ENCODE measurements at places on chromosomes 16 and 17.

- no peak for DNase-seq
Observed at GRCh38 chr16:58866935-58867334, 132.8 kb upstream of the GOT2 start.

DNA sequence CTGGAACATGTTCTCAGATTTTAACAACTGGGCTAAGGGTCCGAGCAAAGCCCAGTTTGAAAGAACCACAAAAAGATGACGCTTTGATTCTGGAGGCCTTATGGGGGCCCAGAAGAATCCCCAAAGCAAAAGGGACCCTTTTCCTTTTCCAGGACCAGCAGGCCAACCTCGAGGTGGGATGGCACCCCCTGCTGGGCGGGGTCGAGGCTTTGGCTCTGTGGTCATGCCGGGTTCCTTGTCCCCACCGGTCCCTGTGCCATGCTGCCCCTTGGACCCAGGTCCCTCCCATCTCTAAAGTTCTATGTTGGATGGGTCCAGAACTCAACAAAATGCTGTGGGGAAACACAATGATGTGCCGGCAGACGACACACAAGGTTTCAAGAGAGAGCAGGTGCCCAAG lies 30.9 kb downstream of the TMEM204 start:
- no peak for DNase-seq

DNA sequence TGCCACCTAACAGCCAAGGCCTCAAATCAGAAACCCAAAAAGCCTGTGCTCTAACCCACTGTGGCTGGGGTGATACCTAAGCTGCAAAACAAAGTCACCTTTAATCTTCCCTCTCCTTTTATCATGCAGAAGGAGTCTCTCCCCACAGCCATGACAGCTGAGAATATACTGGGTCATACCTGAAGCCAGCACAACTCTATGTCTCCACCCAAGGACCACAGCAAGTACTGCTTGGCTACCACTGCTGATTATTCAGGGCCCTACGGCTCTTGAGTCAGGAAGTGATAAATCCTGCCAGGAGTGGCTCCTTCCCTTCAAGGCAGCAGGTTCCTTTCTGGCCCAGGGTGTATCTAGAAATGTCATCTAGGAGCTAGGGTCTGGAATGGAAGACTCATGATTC lies 151.5 kb upstream of the TOM1L1 start:
- DNase-seq: no peak

DNA sequence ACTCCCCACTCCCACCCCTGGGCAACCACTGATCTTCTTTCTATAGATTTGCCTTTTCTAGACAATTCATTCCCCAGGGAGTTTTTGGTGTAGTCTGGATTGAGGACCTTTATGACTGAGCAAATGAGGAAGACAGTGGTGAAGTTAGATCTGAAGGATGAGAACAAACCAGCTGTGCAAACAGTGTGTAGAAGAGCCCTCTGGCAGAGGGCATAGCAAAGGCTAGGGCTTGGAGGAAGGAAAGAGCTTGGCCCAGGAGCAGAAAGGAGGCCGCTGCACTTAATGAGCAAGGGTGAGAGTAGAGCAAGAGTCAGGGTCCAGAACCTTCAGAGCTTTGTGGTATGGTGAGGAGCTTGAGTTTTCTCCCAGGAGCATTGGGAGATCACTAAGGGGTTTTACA lies 352.7 kb downstream of the CA10 start:
- no peak for DNase-seq

- DNase-seq: no peak
Observed at GRCh38 chr16:85436207-85436606, 176.9 kb upstream of the GSE1 start.

- DNase-seq: no peak
Observed at GRCh38 chr17:1212946-1213345, 33.2 kb upstream of the ABR start.

DNA sequence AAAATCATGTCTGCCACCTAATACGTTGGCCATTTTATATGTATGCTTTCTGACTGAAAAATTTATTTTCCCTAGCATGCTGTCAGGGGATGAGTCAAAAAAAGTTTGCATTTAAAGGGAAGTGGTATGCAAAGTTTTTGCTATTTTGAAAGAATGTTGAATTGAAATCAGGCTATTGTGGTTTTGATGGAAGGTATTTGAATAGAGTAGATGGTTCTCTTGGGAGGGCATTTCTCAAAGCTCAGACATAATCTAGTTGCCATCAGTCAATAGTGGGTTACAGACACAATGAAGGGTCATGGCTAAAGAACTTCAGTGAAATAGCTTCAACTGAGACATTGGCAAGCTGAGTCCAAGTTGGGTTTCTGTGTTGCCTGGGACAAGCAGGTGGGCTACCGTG lies 102.4 kb downstream of the MAP2K6 start:
- DNase-seq: no peak

DNA sequence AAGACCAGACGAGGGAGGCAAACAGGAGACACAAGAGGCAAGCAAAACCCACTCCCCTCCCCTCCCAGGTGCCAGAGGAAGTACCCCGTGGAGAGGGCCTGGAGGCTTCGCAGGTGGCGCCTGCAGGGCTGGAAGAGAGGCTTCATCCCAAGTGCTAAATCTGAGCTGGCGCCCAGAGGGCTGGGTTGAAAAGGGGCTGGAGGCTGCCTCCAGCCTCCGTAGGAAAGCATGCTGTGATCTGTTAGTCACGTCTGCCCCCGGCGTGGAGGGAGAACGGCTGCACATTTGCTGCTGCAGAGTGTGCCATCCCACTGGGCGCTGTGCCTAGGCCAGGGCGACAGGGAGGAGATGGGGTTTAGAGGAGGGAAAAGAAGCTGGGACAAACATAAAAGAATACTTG lies 16.9 kb downstream of the RPH3AL start:
- no peak for DNase-seq

- DNase-seq: no peak
Observed at GRCh38 chr16:82671741-82672140, 45.0 kb downstream of the CDH13 start.

GRCh38 chr16:84068041-84068440 lies 25.4 kb upstream of the SLC38A8 start:
- DNase-seq: no peak

DNA sequence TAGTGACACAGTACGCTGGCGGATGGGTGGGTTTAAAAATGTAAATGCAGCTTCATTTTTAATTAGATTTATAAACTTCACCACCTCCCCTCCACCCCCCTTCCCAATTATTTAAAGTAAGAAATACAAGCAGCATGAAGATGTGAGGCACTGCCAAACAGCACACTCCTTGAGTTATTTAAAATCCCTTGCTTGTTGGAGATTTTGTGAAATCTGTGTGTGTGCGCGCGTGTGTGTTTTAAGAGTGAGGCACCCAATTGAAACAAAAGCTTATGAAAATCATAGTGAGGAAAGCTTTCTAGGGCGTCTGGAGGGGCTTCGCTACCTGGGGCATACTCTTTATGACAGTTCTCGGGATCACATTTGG lies 219.6 kb upstream of the IRX3 start:
- no peak for DNase-seq

GRCh38 chr16:57998486-57998885 lies 2.0 kb downstream of the ZNF319 start:
- no peak for DNase-seq

Measured in astrocyte of the cerebellum (primary cell).